IgD-negative memory B cell (primary cell): ENCODE measurements at places on chromosomes 2 and 18. TPM values are rescaled to one million over a fixed set of nuclear protein-coding genes. Genes with fewer than 3 reads are reported as not detected.

Gene SP140
- 130 TPM for polyA plus RNA-seq

Gene ARHGAP15
- polyA plus RNA-seq: 190 TPM

Gene DNAJC5G
- polyA plus RNA-seq: not detected

Gene ITGB6
- not detected for polyA plus RNA-seq

Gene SLC1A4
- 3.6 TPM for polyA plus RNA-seq

Gene UGT1A5
- polyA plus RNA-seq: not detected
